Right atrium auricular region (tissue), 2 donors: ENCODE measurements at places on chromosomes 4 and X. TPM values are rescaled to one million over a fixed set of nuclear protein-coding genes. Genes with fewer than 3 reads are reported as not detected.

Gene CXorf49
- total RNA-seq = not detected

Gene ADAMTS3
- 1.2 TPM for total RNA-seq

Gene MTMR8
- total RNA-seq = 0.90 TPM

Gene MAGEB10
- not detected for total RNA-seq

Gene CCDC120
- 1.3 TPM for total RNA-seq

Gene POU3F4
- total RNA-seq = not detected

Gene ARSJ
- total RNA-seq = 3.8 TPM

Gene CITED1
- total RNA-seq = 0.51 TPM

DNA sequence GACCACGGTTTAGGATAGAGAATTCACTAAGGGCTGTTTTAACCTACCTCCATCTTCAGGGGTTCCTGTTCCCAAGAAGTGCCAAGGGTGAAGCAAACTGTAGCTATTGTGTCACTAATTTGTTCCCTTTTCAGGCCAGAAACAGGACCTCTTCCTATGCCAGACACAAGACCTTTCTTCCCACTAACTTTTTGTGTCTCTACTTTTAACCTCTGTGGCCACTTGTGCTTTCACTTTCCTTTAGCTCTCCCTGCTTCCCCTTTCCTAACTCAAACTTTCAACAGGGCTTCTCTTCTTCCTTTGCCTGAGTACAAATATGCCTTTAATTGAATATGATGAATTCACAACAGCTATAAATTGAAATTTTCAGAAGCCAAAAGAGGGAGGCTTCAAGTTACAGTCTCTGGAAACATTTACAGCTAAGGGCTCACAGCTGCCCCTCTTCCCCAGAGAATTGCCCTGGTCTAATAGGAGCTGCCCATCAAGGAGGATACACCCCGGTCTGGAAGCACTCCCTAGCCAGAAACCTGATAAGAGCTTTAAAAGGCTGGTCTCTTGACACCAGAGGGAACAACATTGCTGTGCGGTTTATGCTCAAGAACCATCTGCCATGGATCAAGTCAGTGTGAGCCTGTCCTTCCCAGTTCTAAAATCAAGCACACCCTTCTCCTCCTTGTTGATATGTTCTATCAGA, 61.7 kb upstream of the PLS3 start:
- DNase-seq = no peak

- DNase-seq = no peak
Observed at GRCh38 chrX:65758505-65758904, 91.1 kb downstream of the MSN start.

GRCh38 chrX:119374736-119375135, 24.4 kb upstream of the SLC25A43 start:
- DNase-seq = no peak

DNA sequence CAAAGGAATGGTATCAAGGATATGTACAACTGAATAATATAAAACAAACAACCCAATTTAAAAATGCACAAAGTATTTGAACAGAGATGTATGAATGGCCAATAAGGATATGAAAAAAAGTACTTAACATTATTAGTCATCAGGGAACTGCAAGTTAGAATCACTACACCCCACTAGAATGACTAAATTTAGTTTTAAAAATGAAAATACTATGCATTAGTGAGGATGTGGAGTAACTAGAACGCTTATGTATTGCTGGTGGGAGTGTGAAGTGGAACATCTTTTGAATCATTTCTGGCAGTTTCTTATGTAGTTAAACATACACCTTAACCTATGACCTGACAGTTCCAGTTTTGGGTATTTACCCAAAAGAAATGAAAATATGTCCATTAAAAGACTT, 13.0 kb upstream of the SLC16A2 start:
- DNase-seq = no peak

DNA sequence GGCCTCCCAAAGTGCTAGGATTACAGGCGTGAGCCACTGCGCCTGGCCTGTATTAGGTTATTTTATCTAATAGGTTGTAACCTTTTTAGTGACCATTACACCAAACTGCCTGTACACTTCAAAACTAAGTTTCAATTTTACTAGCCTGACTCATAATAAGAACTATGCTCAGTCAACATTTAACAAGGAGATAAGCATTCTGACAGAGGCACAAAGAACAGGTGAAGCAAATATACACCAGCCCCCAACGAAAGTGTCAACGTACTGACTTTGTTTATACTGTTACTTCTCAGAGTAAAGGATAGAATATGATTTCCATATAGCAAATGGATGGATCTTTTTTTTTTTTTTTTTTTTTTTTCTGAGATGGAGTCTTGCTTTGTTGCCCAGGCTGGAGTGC, 62.8 kb downstream of the SHISA3 start:
- no peak for DNase-seq

DNA sequence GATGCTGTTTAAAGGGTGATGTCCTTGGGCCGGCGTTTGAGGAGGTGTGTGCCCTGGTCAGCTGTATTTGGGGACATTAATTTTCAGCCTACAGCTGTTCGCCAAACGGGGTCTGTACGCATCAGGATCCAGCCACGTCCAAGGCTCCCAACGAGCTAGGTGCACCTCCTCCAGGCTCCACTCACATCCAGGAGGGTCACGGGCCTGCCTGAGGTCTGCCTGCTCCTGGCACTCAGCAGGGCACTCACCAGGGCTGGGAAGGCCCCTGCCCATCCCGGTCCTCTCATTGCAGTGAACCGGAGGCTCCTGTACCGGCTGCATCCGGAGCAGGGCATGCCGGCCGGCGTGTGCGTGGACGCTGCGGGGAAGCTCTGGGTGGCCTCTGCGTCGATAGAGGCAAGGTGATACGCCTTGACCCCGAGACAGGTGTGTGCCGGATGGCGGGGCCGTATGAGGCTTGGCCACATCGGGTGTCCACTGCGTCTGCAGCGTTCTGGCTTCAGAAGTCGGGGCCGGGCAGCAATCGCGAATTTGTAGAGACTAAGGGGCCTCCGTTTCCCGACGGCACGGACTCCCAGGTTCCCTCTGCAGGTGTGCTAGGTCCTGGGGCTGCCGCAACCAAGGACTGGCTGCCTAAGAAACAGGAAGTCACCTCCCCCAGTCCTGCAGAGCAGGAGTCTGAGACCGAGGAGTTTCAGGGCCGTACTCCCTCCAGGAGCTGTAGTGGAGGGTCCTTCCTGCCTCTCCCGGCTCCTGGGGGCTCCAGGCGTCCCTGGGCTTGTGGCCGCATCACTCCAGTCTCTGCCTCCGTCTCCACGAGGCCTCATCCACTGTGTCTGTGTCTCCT, 27.5 kb upstream of the PLCXD1 start:
- DNase-seq = no peak

DNA sequence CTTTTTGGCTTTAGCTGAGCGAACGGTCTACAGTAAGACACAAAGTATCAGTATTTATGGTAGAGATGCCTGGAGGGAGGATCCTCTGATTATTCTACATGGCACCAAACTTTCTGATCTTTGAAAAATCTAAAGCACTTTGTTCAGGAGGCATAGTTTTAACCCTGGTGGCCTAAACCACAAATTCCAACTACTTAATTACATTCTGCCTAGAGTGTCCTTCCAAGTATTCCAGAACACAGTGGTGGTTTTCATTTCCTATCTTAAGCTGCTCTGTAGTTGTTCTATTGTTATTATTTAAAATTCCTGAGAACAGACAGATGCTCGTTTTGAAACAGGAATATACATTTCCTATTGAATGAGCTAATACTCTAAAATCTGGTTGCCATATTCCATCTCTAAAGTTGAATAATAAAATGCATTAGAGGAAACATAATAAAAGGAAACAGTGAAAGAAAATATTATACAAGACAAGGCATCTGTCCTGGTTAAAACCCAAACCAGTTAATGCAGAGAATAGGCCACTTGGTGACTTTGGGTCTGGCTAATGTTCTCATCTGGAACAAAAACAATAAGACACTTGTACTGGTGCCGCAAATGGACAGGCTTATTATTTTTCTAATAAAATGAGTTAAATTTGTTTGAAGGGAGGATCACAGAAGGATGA, 657.4 kb downstream of the SPRY1 start:
- DNase-seq = no peak

- no peak for DNase-seq
Observed at GRCh38 chr4:101843054-101843453, 52.5 kb downstream of the BANK1 start.

GRCh38 chr4:2095236-2096072, 36.3 kb downstream of the NAT8L start:
- no peak for DNase-seq

- no peak for DNase-seq
Observed at GRCh38 chrX:143206966-143207365, 181.2 kb downstream of the SPANXN4 start.
